Aorta (tissue), 5 donors: ENCODE measurements at places on chromosomes 12 and 14. TPM values are rescaled to one million over a fixed set of nuclear protein-coding genes. Genes with fewer than 3 reads are reported as not detected.
A peak's percentile ranks its signal among the peaks of the same experiment; 100 is the strongest.

GRCh38 chr14:65251213-65251612 lies 148.9 kb upstream of the MAX start:
- H3K4me3 ChIP-seq, result no peak overlapping the region
- DNase-seq, result no peak
- H3K27me3 ChIP-seq, result no peaks in the 10 kb centered on the region
- H3K4me1 ChIP-seq, result no peaks in the 10 kb centered on the region
- no peaks in the 10 kb centered on the region for H3K36me3 ChIP-seq

DNA sequence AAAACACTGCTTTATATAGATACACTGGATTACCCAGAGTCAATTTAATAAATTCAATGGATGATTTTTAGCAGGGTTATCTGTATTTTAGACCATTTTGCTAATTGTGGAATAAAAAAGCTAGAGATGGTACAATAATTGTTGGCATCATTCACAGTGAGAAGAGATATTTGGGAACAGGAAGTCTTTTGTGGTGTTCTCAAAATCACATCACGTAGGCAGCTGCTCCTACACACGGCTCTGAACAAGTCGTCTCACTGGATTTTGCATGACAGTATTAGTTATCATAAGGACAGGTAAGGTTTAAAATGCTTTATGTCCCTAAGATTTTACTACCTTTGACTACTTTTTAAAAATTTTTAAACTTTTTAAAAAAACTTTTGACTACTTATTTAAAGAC lies 52.0 kb downstream of the PAPLN start:
- no peak overlapping the region for H3K4me3 ChIP-seq
- H3K27me3 ChIP-seq, result no peaks in the 10 kb centered on the region
- DNase-seq, result no peak
- H3K4me1 ChIP-seq, result no peaks in the 10 kb centered on the region
- H3K36me3 ChIP-seq, result no peaks in the 10 kb centered on the region

DNA sequence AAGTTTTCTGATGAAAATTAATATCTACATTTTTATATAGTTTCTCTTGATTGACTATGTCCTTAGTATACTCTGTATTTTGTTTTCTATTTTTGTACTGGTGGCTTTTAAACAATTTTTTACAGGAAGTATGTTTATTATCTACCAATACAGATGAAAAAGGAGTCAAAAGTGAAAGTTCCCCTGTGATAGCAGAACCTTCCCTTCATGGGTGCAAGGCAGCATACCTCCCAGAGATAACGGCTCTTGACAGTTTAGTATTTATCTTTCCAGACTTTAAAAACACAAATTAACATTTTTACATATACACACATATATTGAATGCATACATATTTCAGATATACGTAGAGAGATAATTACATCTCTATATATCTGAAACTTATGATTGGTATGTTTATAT lies 17.1 kb upstream of the FAM234B start:
- H3K4me3 ChIP-seq, result no peak overlapping the region
- H3K27ac ChIP-seq, result no peak overlapping the region
- H3K4me1 ChIP-seq, result no peaks in the 10 kb centered on the region
- H3K36me3 ChIP-seq, result no peaks in the 10 kb centered on the region

DNA sequence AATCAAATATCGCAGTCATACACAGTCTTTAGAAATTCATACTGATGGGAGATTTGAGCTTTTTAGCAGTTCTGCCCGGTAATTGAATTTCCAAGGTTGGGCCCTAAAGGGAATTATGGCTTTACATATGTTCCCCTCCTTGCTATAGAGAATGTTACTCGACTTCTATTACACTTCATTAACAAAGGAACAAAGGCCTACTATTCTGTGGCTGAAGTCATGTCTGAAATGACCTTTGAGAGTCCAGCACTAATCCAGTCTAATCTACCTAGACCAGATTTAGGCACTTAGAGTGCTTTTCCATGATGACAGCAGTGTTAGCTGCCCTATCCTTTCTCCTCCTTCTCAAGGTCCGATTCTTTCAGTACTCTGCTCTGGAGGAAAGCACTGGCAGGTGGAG lies 305.3 kb downstream of the MED13L start:
- no peaks in the 10 kb centered on the region for H3K27me3 ChIP-seq
- no peak overlapping the region for H3K4me3 ChIP-seq
- peaks cover 3% of the 10 kb centered on the region for H3K36me3 ChIP-seq
- no peak for DNase-seq

DNA sequence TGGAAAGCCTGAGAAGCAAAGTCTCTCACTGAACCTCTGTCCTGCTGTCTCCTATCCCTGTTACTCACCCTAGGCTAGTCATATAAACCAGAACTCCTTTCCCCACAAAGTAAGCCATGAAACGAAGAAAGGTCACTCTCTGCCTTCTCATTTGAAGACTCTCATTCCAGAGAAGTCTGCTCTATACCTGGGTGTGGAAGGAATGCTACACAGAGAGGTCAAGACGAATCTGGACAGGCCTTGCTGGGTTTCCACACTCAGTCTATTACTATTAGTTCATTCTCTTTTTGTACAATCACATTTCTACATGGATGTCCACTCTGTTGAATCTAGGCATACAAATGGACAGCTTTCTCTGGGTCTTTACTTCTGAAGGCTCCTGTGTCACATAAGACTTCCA lies 2.4 kb upstream of the AEBP2 start:
- no peak for DNase-seq
- H3K27me3 ChIP-seq, result no peaks in the 10 kb centered on the region
- no peaks in the 10 kb centered on the region for H3K36me3 ChIP-seq
- H3K4me1 ChIP-seq, result peaks cover 2% of the 10 kb centered on the region

DNA sequence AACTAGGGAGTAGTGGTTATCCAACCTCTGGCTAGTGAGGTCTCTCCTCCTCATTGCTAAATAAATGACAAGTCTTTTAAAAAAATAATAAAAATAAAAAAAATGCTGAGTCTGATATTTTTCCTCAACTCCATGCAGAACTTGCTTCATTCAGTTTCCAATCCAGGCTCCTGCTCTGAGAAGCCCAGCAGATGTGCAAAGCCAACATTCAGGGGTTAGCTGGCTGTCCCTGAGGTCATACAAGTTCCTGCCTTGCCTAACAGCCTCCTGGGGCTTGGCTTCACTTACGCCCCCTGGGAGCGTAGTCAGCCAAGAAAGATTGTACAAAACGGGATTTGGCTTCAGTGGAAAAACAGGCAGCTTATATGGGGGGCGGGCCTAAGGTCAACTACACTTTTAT lies 23.3 kb downstream of the RTRAF start:
- no peaks in the 10 kb centered on the region for H3K27me3 ChIP-seq
- peaks cover 13% of the 10 kb centered on the region for H3K36me3 ChIP-seq
- H3K4me1 ChIP-seq, result no peaks in the 10 kb centered on the region
- no peak overlapping the region for H3K4me3 ChIP-seq
- DNase-seq, result no peak

DNA sequence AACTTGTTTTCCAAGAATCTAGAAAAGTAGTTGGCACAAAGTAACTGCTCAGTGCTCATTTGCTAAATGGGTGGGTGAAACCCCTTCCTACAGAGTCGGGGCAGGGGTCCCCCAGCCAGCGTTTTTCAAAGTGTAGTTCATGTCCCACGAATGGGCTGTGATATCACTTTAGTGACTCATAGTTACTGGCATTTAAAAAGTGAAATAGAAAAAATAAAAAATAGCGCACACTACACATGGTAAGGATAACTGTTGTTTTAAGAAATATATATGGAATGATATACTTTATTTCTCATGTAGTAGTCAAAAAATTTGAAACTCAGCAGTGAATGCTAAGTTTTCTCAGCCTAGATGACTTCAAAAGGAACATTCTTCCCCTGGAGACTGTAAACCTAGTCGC lies 250.4 kb downstream of the CHST11 start:
- peak; percentile 41 for DNase-seq
- H3K4me1 ChIP-seq, result no peaks in the 10 kb centered on the region
- H3K36me3 ChIP-seq, result no peaks in the 10 kb centered on the region
- no peak overlapping the region for H3K4me3 ChIP-seq

DNA sequence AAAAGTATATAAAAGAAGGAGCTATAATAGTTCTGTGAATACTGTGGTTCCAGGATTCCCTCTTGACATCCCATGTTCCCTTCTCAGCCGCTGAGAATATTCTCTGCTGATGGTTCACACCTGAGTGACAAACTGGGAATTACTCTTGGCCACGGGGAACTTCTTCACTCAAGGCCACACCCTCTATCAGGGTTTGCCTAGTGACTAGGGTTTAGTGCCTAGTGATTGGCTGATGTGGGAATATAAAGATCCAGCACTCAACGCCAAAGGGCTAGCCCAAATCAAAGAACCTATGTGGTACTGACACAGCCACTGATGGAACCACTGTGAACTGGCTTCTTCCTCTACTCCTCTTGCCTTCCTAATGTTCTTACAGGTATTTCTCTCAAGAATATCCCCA lies 248.4 kb downstream of the ASCL1 start:
- no peaks in the 10 kb centered on the region for H3K4me1 ChIP-seq
- H3K36me3 ChIP-seq, result no peaks in the 10 kb centered on the region
- no peaks in the 10 kb centered on the region for H3K27me3 ChIP-seq
- no peak overlapping the region for H3K4me3 ChIP-seq
- H3K27ac ChIP-seq, result no peak overlapping the region

DNA sequence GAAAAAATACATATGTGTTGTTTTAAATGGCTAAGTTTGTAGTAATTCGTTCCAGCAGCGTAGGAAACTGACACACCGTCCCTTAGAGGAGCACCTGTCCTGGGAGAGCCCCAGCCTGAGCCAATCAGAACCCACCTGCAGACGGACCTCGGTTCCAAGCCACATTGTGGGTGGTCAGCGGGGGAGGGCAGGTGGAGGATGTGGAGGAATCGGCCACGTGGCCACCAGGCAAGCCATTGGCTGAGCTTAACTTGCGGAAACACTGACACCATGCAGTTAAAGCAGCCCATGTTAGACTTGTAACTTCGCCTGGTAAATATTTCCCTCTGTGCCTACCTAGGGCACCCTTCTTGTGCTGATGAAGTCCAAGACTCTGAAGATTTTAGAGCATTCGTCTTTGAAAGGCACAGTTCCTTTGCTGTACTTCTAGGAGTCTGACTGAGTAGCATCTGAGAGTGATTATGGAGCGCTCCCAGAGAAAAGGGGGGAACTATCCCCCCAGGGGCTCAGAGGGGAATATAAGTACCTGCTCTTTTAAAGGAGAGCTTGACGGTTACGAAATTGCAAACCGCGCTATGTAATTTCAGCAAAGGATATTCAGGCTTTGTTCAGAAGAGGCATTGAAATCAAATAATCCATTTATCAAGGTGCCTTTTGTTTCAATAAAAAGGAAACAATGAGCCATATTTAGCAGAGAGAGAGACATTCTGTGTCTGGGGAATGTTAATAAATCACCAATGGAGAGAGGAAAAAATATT lies 135.7 kb downstream of the TMEM132C start:
- H3K27me3 ChIP-seq, result no peaks in the 10 kb centered on the region
- no peak overlapping the region for H3K4me3 ChIP-seq
- H3K4me1 ChIP-seq, result no peaks in the 10 kb centered on the region
- no peak for DNase-seq

DNA sequence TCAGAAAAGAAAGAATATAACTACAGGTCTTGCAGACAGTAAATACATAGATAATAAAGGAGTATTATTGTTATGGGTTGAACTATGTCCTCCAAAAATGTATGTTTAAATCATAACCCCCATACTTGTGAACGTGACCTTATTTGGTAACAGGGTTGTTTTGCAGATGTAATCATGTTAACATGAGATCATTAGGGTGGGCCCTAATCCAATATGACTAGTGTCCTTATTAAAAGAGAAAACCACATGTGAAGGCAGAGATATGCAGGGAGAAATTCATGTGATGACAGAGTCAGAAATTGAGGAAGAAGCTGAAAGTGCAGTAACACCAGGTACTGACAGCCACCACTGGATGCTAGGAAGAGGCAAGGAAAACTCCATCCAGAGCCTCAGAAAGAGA lies 29.0 kb downstream of the MAGOHB start:
- DNase-seq, result no peak
- H3K27me3 ChIP-seq, result no peaks in the 10 kb centered on the region
- H3K4me1 ChIP-seq, result no peaks in the 10 kb centered on the region
- H3K27ac ChIP-seq, result no peak overlapping the region
- no peaks in the 10 kb centered on the region for H3K36me3 ChIP-seq

DNA sequence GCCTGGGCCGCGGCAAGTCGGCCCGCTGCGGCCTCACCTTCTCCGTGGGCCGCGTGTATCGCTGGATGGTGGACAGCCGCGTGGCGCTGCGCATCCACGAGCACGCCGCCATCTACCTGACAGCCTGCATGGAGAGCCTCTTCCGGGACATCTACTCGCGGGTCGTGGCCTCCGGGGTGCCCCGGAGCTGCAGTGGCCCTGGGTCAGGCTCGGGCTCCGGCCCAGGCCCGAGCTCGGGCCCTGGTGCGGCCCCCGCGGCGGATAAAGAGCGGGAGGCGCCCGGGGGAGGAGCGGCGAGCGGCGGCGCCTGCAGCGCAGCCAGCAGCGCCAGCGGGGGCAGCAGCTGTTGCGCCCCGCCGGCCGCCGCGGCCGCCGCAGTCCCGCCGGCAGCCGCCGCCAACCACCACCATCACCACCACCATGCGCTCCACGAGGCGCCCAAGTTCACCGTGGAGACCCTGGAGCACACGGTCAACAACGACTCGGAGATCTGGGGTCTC lies 226.2 kb upstream of the CRY1 start:
- peaks cover 3% of the 10 kb centered on the region for H3K27me3 ChIP-seq
- H3K27ac ChIP-seq, result no peak overlapping the region
- no peaks in the 10 kb centered on the region for H3K4me1 ChIP-seq

- DNase-seq, result no peak
- H3K4me1 ChIP-seq, result no peaks in the 10 kb centered on the region
- no peak overlapping the region for H3K27ac ChIP-seq
- no peaks in the 10 kb centered on the region for H3K27me3 ChIP-seq
- H3K4me3 ChIP-seq, result no peak overlapping the region
Observed at GRCh38 chr12:4762773-4763172, 42.6 kb downstream of the GALNT8 start.

DNA sequence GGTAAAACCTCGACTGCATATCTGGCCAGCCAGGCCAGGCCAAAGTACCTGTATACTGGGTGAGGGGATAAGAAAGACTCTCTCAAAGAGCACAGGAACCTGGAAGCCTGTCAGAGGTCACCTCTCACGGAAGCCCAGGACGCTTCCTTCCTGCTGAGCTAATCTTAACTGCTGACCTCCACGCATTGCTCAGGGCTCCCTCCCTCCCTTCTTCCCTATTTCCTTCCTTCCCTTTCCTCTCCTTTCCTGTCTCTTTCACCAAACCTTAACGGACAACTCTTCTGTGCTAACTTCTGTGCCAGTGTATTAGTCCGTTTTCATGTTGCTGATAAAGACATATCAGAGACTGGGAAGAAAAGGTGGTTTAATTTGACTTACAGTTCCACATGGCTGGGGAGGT lies 14.8 kb upstream of the RNASE10 start:
- peaks cover 5% of the 10 kb centered on the region for H3K27me3 ChIP-seq
- H3K4me1 ChIP-seq, result no peaks in the 10 kb centered on the region
- no peak for DNase-seq
- no peak overlapping the region for H3K27ac ChIP-seq

- no peaks in the 10 kb centered on the region for H3K36me3 ChIP-seq
- H3K27me3 ChIP-seq, result no peaks in the 10 kb centered on the region
- no peak for DNase-seq
- no peak overlapping the region for H3K27ac ChIP-seq
- H3K4me3 ChIP-seq, result no peak overlapping the region
Observed at GRCh38 chr12:45866299-45866698, 124.1 kb downstream of the SCAF11 start.

Gene TMEM179
- not detected for total RNA-seq

Gene BCAT1
- 47.3 TPM for total RNA-seq

Gene CBLN3
- total RNA-seq, result 10.2 TPM

Gene SIX1
- total RNA-seq, result 2.2 TPM

Gene IRF2BPL
- total RNA-seq, result 34.7 TPM

Gene RPS6KL1
- total RNA-seq, result 17.3 TPM

Gene MUCL1
- not detected for total RNA-seq

Gene ZNF891
- 4.9 TPM for total RNA-seq

Gene COQ5
- 12.0 TPM for total RNA-seq

Gene TMEM121
- total RNA-seq, result 7.5 TPM
